Suprapubic skin (tissue), 4 donors: ENCODE measurements at places on chromosomes 2 and 18. TPM values are rescaled to one million over a fixed set of nuclear protein-coding genes. Genes with fewer than 3 reads are reported as not detected.

DNA sequence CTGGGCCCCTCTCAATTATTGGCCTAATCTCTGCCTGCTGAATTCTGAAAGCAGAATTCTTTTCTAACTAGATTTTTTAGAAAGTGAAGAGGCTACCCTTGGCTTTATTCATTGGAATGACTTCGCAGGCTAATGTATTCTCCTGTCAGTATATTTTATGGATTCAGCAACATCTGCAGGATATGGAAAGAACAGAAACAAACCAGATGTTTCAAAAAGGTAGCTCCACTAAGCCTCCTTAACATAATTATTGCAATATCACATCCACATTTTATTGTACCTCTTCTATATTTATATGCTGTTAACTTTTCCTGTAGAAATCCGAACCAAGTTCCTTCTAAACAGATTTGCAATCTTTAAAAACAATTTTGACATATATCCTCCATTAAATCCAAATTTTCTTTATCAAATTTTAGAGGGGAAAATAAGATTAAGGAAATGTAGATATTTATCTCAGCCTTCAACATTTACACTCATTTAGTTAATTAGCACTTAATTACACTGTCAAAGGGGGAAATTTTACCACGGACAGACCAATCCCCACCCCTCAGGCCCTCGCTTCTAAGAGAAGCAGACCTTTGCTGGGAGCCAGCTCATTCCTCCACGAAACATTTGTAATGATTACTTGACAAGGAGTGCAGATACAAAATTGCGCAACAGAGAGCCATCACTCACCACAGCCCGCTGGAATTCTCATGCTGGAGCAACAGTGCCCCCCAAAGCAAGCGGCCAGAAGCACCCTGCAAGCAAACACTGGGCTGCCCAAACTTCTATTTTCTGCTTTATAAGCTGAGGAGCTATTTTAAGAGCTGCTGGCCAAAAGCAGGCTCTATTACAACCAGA is 253.4 kb downstream of the ETAA1 start:
- no peaks in the 10 kb centered on the region for H3K36me3 ChIP-seq
- H3K4me3 ChIP-seq, result no peak overlapping the region
- no peaks in the 10 kb centered on the region for H3K27me3 ChIP-seq
- H3K27ac ChIP-seq, result peak overlapping the region; percentile 48

- H3K36me3 ChIP-seq, result no peaks in the 10 kb centered on the region
- no peak for DNase-seq
- H3K4me1 ChIP-seq, result peaks cover 20% of the 10 kb centered on the region
- H3K27me3 ChIP-seq, result no peaks in the 10 kb centered on the region
Measured at GRCh38 chr2:231554327-231554726, 24.1 kb upstream of the NMUR1 start.

DNA sequence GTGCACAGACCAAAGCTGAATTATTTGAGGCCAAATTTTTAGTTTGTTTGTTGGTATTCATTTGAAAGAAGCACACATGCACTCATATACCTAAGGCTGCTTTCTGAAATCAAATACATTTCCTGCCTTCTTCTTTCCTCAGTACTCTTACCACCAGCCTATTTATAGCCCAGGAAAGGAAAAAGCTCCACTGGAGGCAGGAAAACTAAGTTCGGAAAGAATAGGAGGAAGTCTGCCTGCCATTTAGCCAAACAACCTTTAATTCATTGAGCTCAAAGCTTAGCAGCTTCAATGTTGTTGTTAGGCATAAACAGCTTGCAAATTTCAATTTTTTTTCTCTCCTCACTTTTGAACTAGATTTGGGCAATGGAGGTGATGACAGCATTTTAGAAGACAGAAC is 40.4 kb upstream of the RASGRP3 start:
- no peak for DNase-seq
- peaks cover 3% of the 10 kb centered on the region for H3K4me1 ChIP-seq
- no peak overlapping the region for H3K27ac ChIP-seq
- no peaks in the 10 kb centered on the region for H3K36me3 ChIP-seq

The LOXHD1 gene
- 0.18 TPM for total RNA-seq

The IL1A gene
- 1.1 TPM for total RNA-seq
